ENCODE measurements at places on chromosomes 7 and 10.

GRCh38 chr7:91043186-91043585, 221.0 kb upstream of the FZD1 start:
- DNase-seq = no peak

DNA sequence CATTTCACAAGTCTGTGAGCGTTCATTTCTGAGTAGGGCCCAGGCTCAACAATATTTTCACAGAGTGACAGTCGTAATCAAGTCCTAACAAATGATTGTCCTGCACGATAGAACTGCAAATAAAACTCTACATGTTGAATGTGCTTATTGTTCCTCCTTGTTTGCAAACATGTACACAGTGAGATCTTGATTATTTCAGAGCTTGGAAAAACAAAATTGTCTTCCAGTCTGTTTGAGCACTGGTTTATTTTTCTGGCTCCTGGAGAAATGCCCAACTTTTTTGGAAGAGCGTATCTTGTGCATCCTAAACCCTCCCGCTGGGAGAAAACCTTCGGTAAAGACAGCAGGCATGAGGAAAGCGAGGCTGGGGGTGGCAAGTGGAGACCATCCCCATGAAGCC, 91.1 kb downstream of the TEX36 start:
- no peak for DNase-seq

DNA sequence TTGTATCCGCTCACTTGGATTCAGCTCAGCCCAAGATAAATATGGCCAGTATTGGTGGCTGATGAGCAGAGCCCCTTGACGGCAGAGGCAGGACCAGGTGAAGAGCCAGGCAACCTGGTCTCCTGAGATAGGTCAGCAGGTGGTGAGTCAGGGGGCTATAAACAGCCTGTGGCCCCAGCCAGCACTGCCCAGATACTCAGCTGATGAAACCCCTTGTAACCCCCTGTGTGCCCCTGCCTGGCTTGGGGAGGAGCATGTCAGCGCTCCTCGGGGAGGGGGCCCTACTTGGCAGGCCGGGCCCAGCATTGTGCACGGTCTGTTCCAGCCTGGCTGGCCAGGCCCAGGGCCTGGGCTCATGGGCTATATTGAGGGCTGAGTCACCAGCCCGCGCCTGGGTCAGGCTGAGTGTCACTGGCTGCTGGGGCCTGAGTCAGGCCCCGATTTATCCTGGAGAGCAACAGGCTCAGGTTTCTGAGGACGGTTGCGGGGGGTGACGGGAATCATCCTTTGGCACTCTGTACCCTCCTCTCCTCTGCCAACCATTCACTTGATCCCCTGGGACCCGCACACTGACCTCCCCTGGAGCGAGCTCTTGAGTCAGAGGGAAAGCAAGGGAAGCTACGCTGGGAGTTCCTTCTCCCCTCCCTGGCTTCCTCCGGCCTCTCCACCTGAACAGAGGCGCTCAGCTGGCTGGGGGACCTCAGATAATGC, 2.8 kb upstream of the FLNC start:
- DNase-seq = no peak

DNA sequence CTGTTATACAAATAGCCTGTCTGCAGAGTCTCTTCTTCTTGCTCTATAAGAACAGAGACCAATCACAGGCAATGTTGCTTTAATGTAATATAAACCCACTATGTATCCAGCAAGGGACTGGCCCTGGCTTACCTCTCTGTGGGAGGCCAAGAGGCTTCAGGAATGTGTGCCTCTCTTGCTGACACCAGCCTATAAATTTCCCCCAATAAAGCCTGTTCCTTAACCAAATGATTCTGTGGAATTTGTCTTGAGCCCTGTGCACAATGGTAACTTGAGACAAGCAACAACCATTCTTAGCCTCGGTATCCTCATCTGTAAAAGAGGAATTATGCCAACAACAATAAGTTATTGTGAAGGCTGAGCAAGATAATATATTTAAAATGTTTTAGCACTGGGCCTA, 563.7 kb downstream of the GRM8 start:
- no peak for DNase-seq

DNA sequence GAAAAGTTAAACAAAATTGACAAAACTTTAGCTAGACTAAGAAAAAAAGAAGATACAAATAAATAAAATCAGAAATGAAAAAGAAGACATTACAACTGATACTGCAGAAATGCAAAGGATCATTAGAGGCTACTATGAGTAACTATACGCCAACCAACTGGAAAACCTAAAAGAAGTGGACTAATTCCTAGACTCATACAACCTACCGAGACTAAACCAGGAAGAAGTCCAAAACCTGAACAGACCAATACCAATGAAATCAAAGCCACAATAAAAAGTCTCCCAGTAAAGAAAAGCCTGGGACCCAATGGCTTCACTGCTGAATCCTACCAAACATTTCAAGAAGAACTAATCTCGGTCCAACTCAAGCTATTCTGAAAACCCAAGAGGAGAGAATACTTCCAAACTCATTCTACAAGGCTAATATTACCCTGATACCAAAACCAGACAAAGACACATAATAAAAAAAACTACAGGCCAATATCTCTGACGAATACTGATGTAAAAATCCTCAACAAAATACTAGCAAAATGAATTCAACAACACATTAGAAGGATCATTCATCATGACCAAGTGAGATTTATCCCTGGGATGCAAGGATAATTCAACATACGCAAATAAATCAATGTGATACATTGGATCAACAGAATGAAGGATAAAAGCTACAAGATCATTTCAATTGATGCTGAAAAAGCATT, 20.3 kb downstream of the ELAPOR2 start:
- DNase-seq = no peak

GRCh38 chr7:41319581-41319980, 383.3 kb downstream of the INHBA start:
- no peak for DNase-seq

DNA sequence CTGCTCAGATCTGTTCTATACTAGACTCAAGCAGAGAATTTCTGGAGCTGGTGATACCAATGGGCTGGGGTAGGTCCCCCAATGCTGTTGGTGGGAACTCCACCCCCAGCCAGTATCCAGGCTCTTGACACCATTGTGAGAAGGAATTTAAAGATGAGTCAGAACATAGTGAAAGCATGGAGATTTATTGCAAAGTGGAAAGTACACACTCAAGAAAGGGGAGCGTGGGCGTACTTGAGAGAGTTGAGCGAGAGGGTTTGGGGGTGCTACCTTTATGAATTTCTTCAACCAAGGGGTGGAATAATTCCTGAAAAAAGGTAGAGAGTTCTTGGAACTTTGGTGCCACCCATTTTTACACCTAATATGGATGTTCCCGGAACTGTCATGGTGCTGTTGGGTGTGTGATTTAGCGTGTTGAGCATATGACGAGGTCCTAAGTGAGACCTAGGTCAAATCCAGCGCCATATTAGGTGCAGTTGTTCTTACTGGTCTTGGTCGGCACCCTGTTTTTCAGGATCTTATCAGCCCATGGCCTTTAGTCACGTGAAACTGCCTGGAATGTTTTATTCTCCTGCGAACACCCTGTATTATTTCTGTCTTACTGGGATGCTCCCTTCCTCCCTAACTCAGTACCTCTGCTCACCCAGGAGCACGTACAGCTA, 122.0 kb upstream of the AHR start:
- DNase-seq = no peak

GRCh38 chr7:80128918-80129317, 5.7 kb upstream of the GNAI1 start:
- DNase-seq = no peak

DNA sequence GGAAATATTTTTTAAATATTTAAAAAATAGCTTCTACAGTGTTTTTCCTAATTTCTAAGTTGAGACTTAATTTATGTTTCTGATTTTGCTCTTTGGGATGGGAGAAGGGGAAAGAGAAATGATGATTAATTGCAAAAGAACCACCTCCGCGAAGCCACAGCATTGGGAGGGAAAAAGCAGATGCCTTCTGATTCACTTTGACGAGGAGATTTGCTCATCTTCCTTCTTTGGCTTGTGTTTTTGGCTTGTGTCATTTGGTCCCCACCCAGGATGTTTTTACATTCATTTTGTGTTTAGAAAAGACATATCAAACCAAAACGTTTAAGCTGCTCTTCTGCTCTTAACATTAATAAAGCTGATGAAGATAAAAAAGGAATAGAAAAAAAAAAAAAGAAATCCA, 121.7 kb downstream of the MACC1 start:
- no peak for DNase-seq

DNA sequence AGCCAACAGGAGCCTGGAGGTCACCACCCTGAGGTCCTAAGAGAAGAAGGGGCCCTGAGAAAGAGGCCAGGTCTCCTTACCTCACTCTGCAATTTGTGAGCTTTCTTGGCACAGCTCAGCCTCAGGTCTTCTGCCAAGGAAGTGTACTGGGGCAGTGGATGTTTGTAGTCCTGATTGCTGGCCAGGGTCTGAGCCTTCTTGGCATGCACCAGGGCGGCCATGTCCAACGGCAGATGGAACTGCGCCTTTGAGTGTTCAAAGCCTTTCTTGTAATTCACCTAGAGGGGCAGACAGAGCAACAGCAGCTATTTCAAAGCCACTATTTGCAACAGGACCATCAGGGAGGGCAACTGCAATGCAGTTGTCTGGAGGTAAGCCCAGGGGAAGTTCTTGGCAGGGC, 51.7 kb downstream of the NRAP start:
- DNase-seq = no peak

DNA sequence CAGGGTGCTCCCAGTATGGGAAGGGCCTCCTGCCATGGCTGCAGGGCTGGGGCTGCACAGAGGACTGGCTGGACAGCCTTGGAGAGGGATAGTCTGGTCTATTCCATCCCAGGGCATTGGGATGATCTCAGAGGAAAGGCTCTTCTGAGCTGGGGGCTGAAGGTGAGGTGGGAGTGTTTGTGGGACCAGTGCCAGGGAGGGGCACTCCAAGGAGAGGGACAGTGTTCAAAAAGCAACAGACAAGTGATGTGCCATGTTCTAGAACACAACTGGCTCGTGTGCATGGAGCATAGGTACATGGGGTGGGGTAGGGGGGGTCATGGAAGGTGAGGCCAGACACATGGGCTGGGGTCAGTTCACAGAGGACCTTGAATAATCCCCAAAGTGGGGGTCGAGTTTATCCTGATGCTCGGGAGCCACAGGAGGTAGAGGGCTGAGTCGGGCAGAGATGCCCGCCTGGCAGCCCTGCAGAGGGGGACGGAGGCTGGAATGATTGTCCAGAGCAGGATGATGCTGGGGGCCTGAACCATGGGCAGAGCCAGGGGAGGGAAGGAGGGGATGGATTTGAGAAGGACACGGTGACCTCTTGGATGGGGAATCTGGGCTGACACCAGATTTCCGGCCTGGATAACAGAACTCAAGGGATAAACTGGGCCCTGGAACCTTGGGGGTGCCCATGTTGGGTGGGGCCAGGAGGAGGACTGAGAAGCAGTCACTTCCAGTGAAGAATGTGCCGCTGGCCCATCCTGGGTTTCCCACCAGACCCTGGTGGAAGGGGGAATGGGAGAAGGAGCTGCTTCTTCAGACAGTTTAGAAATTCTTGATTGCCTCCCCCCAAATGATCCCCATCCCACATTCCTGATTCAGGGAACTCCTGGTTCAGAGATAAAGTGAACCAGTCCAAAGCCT, 50.4 kb downstream of the NEURL1 start:
- DNase-seq = no peak

- DNase-seq = no peak
These were observed 726 bp upstream of the HOXA9 start for GRCh38 chr7:27165996-27166530.

GRCh38 chr10:90412582-90412981, 445.3 kb downstream of the HTR7 start:
- no peak for DNase-seq

DNA sequence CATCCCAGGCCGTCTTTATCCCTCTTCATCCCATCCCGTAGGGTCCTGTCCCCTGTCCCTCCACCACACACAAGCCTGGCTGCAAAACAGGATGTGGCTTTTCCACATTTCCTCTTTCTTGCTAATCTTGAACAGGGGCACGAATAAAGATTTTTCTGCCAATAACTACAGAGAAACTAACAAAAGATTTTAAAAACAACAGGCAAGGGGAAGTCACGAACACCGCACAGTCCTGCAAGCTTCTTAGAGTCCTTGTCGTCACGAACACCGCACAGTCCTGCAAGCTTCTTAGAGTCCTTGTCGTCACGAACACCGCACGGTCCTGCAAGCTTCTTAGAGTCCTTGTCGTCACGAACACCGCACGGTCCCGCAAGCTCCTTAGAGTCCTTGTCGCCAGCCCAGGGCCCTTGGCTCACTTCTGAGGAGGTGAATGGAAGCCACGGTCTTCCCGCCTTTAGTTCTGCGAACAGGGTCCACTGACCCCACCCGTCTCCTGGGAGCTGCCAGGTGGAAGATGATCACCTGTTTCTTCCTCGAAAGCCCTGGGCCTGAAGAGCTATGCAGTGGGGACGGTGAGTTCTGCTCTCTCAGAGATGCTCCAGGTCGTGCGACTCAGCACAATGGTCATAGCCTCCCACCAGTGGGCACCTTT, 10.3 kb upstream of the INSIG1 start:
- DNase-seq = no peak

DNA sequence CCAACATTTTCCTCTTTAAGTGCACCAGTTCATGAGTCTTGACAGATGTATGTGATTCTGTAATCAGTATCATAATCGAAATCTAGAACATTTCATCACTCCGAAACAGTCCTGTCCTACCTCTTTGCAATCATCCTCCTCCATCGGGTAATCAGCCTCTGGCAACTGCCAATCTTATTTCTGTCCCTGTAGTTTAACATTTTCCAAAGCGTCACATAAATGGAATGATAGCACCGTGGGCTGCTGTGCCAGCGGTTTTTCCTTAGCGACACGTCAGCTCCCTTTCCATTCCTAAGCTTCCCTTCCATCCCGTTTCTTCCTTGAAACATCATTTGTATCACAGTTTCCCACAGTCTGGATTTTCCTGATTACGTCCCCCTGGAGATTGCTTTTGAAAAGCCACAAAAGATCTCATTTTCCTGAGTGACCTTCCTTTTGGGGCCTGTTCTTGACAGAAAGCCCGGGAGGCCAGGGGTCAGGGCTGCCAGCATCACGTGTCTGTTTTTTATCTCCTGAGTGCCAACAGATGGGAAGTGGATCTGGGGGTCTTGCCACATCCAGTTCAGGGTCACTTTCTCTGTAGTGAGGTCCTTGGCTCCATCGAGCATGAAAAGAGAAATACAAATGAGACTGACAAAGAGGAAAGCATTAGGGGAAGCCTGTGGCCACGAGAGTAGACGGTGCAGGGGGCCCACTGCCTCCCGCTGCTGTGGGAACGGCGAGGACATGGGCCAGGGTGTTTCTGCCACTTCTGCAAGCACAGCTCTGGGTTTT, 31.6 kb downstream of the TMEM120A start:
- DNase-seq = no peak

- no peak for DNase-seq
These were observed 157.1 kb upstream of the PRKCQ start for GRCh38 chr10:6737080-6737641.

All from activated naive CD8-positive, alpha-beta T cell treated with anti-CD3 and anti-CD28 coated beads, Interleukin-2, amount 50 U/mL, for 24 hours (primary cell).